ENCODE measurements at places on chromosomes 3 and 15. TPM values are rescaled to one million over a fixed set of nuclear protein-coding genes. Genes with fewer than 3 reads are reported as not detected.

The PLSCR4 gene
- total RNA-seq, result 6.0 TPM

DNA sequence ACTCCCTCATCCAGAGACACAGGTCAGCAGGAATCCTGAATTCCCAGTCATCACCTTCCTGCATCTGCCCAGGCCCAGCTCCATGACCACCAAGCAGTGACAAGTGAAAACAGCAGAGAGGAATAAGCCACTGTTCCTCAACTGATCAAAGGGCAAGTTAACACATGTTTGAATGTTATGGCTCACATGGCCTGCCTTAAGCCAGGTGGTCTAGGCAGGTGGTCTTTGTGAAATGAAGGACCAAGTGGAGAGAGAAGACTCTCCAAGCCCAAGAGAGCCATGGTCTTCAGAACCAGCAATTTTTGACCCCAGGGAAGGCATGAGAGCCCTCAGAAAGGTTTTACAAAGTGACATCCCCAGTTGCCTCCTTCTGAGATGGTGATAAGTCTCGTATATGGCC, 161.8 kb downstream of the EPHB1 start:
- no peak for DNase-seq

- no peak for DNase-seq
These were observed 957.8 kb downstream of the ROBO1 start for GRCh38 chr3:78809966-78810365.

DNA sequence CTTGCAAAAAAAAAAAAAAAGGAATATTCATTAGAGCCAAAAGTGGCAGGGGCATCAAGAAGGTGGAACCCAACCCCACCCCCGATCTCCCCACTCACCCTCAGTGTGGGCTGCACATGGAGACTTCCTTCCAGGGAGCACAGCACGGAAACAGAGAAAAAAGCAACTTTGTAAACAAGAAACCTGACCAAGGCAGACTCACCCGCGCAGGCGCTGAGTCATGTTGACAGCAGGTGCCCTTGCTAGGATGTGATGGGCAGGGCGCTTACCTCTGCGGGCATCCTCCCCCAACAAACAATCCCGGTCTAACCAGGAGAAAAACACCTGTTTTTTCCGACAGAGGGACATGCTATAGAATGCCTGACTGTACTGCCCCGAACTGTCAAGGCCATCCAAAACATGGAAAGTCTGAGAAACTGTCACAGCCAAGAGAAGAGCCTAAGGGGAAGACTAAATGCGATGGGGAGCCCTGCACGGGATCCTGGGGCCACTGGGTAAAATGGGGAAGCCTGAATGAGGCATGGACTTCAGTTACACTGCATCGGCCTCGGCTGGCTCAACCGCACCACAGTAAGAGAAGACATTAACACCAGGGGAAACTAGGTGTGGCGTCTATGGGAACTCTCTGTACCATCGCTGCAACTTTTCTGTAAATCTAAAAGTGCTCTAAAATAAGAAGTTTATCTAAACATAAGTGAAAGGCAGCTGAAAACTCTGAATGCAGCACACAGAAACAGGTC, 66.7 kb upstream of the GATA2 start:
- no peak for DNase-seq

GRCh38 chr3:166634091-166634746, 745.9 kb downstream of the ZBBX start:
- no peak for DNase-seq

The GOLGA6L22 gene
- total RNA-seq, result not detected

DNA sequence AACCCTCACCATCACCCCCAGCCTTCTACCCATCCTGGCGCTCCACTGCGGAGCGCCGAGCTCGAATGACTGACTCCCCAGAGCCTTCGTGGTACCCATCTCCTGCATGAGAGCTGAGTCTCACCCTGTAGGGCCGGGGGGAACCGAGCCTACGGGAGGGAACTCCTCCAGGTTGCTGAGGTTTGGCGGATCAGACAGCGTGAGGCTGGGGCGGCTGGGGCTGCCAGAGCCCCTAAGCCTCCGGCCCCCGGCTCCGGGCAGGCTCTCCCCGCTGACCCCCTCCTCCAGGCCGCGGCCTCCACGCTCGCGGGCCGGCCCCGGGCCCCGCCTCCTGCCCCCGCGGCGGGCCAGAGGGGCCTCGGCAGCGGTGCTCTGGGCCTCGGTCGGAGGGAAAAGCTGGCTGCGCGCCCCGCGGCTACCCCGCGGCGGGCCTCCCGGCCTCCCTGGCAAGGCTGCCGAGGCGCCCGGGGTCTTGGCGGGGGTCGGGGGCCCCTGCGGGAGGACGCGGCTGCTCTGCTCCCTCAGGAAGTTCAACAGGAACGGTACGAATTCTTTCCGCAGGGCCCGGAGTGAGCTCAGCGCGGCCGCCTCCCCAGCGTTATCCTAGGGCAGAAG, 643 bp downstream of the CDAN1 start:
- DNase-seq, result no peak

GRCh38 chr15:70199540-70200410, 102.1 kb upstream of the TLE3 start:
- no peak for DNase-seq

- DNase-seq, result no peak
These were observed 12.1 kb downstream of the TGFBR2 start for GRCh38 chr3:30618526-30618925.

The NR1I2 gene
- total RNA-seq, result 1.4 TPM

DNA sequence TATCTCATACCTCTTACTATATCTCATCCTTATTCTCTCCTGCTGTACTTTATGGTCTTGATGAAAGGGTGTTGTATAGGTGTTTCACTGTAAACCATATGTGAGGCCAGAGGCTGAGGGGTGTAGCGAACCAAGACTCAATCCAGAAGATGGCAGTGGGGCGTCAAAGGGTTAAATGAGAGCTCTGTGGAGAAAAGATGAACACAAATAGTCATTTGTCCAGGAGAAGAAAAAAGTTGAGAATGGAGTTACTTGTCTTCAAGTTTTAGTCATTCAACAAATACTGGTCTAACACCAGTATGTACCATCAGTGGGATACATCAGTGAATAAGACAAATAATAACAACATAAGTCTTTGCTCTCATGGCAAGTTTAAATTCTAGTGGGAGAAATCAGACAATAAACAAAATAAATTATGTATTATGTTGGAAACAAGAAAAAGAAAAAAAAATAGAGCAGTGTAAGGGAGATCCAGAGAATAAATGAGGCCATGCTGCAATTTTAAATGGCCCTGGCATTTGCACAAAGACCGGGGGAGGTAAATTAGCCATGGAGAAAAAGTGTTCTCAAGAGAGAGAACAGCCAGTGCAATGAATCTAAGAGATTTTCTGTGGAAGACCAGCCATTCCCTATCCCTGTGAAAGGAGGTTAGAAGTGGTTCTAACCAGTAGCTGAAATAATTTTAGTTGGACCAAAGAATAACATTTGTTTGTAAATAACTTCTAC, 77.0 kb upstream of the UMPS start:
- DNase-seq, result no peak

DNA sequence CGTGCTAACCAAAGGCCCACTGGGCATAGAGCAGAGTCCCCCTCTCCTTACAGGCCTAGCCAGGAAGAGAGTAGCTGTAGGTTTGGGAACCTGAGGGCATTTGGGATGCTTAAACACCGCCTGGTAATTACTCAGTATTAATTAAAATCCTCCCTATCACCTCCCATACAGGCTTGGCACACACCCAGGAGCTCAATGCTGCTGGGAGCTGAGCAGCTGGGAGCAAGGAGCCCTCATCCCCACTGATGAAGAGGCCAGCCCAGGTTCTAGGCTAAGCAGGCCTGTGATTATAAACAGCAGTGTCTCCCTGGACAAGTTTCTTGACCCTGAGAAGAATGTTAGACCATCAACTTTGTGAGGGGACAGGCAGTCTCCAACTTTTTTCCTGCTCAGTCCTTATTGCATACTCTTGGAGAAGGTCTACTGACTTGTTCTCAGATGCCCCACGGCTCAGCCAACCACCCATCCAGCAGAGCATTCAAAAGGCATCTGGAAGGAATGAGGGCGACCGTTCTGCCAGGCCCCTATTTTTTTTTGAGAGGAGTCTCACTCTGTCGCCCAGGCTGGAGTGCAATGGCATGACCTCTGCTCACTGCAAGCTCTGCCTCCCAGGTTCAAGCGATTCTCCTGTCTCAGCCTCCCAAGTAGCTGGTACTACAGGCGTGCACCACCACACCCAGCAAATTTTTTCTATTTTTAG, 1.3 kb upstream of the PRKAR2A start:
- no peak for DNase-seq

DNA sequence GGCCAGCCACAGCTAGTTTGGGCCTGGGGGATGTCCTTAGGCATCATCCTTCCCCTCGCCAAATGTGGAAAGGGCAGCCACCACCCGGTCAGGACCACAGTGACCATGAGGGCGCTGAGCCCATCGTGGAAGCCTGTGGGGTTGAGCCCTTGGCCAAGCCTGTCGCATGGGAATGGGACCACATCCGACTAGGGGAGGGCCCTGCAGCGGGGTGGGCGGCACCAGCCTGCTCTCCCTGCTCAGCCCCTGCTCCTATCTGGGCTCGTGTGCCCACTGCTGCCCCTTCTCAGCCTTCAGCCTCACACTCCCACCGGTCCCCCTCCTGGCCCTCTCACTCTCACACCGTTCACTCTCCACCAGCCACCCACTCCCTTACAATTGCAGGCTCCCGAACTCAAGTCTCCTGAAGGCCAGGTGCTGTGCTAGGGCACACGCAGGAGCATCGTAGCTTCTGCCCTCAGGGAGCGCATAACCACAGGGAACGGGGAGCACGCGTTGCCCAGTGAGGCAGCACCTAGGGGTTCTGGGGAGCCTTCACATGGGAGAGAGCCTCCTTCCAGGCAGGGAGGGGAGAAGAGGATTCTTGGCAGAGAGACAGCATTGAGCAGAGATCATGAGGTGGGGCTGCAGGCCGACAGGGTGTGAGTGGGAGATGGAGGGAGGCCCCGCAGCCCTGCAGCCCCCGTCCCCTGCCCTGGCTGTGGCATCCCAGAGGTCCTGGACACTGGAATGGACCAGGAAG, 26.1 kb downstream of the LOXL1 start:
- DNase-seq, result no peak

The CCR5 gene
- 0.22 TPM for total RNA-seq

DNA sequence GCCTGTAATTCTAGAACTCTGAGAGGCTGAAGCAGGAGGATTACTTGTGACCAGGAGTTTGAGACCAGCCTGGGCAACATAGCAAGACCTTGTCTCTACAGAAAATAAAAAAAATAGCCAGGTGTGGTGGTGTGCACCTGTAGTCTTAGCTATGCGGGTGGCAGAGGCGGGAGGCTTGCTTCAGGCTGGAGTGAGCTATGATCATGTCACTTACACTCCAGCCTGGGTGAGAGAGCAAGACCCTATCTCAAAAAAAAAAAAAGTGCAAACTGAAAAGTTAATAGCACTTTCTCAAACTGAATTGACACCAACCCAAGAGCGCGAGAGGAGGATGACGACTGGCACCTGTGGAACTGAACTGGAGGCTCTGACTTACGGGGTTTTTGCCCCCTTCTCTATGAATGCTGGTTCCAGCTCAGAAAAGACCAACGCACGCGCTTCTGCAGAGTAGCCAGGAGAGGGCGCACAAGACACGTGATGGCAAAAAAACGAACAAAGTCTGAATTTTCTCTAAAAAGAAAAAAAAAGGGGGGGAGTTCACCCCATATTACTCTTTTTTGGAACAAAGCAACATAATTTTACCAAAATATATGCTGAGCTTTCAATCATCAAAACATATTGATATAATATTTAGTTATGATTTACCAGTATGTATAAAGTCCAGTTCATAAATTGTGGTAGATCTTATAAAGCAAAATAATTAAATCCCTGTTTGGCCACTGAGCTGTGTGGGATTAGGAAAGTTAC, 23.7 kb downstream of the CFAP92 start:
- DNase-seq, result no peak

DNA sequence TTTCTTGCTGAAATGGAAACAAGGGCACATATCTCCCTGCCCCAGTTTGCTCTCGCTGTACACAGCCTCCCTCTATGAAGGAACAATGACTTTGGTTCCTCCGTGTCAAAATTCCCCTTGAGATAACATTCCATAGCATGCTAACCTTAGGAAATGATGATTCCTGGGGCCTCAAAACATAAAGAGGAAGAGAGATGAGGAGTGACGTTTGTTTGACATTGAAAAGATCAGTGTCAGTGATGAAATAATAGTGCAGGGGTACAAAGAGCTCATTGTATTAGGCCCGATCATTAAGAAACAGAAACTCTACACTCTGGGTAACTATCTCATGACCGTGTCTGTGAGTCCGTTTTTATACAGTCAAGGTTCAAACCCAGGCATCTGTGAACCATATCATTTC, 55.2 kb downstream of the ARNT2 start:
- DNase-seq, result no peak

Measured in type B pancreatic cell (in vitro differentiated cells).